ENCODE measurements at places on chromosomes 4 and X.

GRCh38 chr4:149793459-149793858 is 22.2 kb downstream of the IQCM start:
- no peak for DNase-seq

GRCh38 chrX:2484256-2484655 is 16.5 kb downstream of the DHRSX start:
- no peak for DNase-seq

DNA sequence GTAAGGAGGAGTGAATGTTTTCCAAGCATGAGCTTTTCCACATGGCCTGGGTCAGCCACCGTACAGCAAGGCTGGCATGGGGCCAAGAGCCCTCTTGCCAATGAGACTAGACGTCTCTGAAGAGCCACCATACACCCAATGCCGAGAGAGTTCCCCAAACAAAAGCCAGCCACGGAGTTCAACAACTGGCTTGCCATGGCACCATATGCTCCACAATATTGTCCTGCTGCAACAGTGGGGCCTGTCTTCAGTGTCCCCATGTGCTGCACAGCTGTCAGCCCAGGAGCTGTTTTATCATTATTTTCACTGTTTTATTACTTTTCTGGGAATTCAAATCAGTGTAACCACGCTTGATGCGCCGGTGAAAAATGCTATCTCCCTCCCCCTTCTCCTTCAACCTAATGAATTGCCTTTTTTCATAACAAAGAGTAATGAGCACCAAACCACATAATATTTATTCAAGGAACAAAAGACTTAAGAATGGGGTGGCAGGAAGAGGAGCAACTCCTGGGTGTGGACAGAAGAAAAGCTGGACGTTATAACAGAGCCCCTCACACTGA is 18.4 kb downstream of the MAML3 start:
- no peak for DNase-seq

DNA sequence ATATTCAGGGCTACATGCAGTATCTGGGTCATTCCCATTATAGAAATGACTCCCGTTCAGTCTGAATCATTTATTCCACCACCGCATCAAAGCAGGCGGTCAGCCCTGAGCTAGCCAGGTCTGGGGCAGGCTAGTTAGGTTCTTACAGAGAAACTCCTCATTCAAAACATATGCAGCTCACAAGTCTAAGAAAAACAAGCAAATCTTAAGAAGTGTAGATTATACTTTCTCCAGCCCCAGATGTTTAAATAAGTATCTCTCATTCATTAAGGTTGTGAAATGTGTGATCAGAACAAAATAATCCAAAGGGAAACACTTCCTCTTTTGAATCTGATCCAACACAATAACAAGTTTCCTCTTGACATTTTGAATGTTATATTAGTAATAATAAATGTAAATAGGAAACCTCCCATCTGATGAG is 441.9 kb downstream of the INPP4B start:
- no peak for DNase-seq

DNA sequence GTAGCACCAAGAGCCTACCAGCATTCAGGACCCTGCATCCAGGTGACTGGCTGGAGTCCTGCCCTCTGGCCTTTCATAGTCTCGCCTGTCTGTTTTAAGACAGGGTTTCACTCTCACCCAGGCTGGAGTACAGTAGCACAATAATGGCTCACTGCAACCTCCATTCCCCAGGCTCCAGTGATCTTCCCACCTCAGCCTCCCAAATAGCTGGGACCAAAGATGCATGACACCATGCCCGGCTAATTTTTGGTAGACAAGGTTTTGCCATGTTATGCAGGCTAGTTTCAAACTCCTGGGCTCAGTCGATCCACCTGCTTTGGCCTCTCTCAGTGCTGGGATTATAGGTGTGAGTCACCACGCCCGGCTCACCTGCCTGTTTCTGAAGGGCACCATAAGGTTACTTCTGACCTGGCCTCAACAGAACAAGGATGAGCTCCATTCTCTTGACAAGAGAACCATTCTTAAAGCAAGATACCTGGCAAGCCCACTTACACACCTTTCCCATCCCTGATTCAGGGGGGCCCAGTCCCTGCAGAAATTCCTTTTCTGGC is 6.7 kb downstream of the RPS4X start:
- no peak for DNase-seq

- DNase-seq = no peak
These were observed 14.8 kb upstream of the TRIM60 start for GRCh38 chr4:165016971-165017370.

DNA sequence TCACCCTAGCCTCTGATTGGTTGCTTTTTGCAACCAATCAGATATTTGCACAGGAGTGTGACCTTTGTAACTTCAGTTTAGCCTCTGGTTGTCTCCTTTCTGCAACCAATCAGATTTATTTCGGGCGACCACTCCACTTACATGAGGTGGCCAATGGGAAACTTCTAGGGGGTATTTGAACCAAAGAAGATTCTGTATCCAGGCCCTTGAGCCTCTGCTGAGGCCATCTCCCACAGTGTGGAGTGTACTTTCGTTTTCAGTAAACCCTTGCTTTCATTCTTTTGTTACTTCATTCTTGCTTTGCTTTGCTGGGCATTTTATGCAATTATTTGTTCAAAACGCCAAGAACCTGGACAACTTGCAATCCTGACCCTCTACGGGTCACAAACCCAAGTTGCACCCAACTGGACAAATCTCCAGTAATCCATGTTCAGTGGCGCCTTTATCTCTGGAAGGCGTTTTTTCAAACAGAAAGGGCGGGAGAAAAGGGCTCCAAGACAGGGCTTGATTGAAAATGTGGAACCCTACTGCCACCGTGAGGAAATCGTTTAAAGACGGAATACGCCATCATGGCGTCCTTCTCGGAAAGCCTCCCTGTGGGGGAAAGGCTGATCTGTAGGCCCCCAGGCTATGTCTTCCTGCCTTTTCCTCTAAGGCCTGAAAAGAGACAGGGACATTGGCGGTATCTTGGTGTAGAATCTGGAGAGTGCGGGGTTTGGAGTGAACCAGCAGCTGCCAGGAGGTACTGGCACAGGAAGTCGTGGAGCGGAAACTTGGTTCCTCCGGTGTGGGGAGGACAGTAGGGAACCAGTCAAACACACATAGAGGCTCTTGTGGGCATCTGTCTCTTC is 184.6 kb downstream of the OR13H1 start:
- DNase-seq = no peak

DNA sequence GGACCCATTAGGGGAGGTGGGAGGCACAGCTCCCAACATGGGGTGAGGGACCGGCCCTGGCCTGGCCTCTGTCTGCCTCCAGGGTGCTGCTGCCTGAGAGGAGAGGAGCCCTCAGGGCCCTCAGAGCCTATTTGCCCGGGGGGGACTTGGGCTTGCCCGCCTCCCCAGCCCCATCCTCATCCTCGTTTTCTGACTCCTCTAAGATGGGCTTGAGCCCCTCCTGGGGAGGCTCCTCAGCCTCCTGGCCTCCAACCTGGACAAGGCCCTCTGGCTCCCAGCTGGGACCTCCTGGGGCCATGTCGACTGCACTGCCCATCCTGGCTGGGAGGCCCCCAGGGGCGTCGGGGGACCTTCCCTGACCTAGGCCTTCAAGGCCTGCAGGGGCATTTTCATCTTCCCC is 2.8 kb downstream of the PNMA6F start:
- DNase-seq = no peak

DNA sequence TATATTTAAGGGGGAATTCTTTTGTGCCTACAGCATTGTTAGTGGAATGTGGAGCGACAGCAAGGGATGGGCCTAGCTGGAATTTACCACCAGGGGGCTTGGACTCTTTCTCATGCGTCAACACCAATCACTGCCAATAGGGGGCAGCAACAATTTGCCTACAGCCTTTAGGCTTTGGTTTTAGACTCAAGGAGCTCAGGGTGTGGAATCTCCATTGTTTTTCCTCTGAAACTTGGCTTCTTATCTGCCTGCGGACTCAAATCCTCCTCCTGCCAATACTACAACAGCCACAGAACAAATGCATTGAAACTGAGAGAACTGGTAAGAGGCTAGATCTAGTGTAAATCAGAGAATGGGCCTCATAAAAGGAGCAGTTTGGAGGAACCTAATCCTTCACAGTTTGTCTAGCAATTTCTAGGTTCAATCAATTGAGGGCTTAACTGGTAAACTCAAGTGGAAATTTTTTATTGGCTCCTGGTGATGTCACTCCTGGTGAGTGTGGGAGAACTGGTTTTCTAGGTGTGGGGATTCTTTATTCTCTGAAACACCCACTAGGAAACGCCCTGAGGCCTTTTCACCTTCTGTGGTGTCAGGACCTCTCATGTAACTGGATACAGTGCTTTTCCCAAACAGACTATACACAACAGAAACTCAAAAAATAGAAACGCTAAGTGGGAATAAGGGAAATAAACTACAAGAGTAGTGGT is 27.9 kb upstream of the TMSB4X start:
- DNase-seq = peak; percentile 61

GRCh38 chr4:76007089-76007862 is at the start of gene CXCL9:
Gene CXCL9, minus strand, starts transcription at chr4:76007509. Its CDS starts 60 bp downstream, at chr4:76007449.
- DNase-seq = no peak

DNA sequence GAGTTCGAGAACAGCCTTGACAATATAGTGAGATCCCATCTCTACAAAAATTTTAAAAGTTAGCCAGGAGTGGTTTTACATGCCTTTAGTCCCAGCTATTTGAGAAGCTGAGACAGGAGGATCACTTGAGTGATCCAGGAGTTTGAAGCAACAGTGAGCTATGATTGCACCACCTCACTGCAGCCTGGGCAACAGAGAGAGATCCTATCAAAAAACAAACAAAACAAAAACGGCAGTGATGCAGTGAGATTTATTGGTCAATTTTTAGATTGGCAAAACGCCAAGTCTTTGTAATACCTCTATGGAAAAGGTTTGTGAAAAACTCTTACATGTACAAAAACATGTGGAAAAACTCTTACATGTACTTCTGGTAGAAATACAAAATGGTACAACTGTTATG is 91.3 kb downstream of the PTPN13 start:
- no peak for DNase-seq

DNA sequence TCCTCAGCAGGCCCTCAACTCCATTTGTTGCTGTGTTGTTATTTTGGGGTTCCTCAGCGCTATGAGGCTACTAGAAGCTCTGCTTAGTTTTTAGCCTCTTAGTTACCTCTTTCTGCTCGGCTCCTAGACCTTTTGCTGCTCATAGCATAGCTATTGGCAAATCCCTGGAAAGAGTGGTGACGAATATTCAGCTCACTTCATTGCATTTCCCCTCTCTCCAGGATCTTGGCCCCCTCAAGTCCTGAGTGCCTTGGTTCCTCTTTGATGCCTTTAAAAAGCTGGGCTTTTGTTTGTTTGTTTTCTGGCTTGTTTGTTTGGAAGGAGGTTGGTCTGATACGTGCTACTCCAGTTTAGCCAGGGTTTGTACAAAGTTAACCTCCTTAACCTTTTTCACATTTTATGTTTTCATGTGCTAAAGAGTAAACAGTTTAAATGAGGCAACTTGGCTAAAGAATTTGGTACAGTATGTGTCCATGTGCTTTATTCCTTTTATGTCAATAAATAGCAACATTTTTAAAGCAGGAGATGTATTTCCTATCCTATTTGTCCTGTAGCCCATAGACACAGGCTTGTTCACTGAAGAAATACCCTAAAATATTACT is 31.5 kb downstream of the SMAD1 start:
- no peak for DNase-seq

DNA sequence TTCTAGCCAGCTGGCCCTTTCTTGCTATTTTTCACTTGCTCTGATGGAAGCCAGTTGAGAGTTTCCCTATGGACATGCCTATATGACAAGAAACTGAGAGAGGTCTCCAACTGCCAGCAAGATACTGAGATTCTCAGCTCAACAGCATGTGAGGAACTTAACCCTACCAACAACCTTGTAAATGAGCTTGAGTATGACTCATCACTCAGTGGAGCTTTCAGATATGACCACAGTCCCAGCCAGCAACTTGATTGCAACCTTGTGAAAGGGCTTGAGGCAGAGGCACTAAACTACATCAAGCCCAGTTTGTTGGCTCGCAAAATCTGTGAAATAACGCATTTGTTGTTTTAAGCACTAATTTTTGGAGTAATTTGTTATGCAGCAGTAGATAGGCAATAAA is 175.8 kb downstream of the COMMD8 start:
- DNase-seq = peak; percentile 10

DNA sequence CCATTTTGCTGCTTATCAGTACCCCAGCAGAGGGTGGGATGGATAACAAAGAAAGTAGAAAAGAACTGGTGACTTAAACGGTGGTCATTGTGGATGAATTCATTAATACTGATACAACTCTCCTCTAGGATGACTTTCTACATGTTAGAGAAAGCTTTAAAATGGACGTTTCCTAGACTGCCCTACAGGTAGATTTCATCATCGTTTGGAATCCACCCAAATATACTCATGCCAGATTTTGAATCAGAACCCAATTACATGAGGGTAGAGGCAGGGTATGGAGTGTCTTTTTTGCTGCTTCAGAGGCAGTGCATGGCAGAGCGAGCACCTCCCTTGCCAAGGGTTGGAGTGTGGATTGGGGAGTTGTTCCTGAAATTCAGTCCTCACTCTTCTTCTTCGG is 13.3 kb upstream of the ANTXR2 start:
- no peak for DNase-seq

- DNase-seq = no peak
These were observed 460.5 kb downstream of the SH3BGRL start for GRCh38 chrX:81662381-81662780.

- no peak for DNase-seq
These were observed 18.5 kb upstream of the HOPX start for GRCh38 chr4:56699537-56700105.

- no peak for DNase-seq
These were observed 39.2 kb downstream of the SGMS2 start for GRCh38 chr4:107863850-107864371.
